ENCODE measurements at places on chromosomes 7 and 10.

GRCh38 chr7:33788531-33788930, 116.8 kb upstream of the BMPER start:
- H3K4me3 ChIP-seq = no peak overlapping the region
- H3K27me3 ChIP-seq = no peaks in the 10 kb centered on the region
- H3K4me1 ChIP-seq = no peaks in the 10 kb centered on the region
- no peak overlapping the region for H3K27ac ChIP-seq
- no peak for DNase-seq
- H3K36me3 ChIP-seq = no peaks in the 10 kb centered on the region

GRCh38 chr7:80372415-80372814, 139.4 kb downstream of the GNAT3 start:
- no peak for DNase-seq
- H3K36me3 ChIP-seq = no peaks in the 10 kb centered on the region
- H3K27ac ChIP-seq = no peak overlapping the region
- H3K4me1 ChIP-seq = peaks cover 12% of the 10 kb centered on the region
- H3K27me3 ChIP-seq = no peaks in the 10 kb centered on the region

DNA sequence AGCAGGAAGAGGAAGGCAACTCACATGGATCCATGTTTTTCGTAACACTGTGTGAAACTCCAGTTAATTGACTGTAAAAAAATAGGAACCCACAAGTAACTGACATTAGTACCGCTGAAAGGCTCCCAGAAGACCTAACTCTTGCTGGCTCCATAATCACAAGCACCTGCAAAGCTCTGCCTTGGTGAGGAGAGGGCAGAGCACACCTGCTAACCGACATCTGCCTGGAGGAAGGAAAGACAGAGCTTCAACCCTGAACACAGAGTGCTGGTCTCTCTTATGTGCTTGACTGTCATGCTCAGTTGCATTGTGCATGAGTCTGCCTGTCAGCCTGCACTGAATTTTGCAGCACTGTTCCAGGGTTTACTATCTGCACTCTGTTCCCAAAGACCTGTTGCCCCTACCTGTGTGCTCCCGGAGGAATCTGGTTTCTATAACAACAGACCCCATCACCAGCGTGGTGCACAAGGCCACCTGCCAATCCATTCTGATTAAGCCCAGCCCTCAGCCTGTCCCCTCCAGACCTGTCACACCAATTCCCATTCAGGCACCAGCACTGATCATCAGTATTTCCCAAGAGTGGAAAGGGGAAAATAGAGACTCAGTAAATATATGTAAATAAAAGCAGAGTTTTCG, 63.1 kb upstream of the ANKRD1 start:
- H3K36me3 ChIP-seq = no peaks in the 10 kb centered on the region
- no peaks in the 10 kb centered on the region for H3K4me1 ChIP-seq
- H3K27ac ChIP-seq = no peak overlapping the region

GRCh38 chr7:36312915-36313334, 76.7 kb upstream of the ANLN start:
- peaks cover 5% of the 10 kb centered on the region for H3K27me3 ChIP-seq
- H3K27ac ChIP-seq = no peak overlapping the region
- no peaks in the 10 kb centered on the region for H3K36me3 ChIP-seq
- DNase-seq = no peak
- H3K4me1 ChIP-seq = no peaks in the 10 kb centered on the region
- H3K4me3 ChIP-seq = no peak overlapping the region

GRCh38 chr10:122854648-122855047, 9.0 kb upstream of the CUZD1 start:
- peak overlapping the region; percentile 66 for H3K27ac ChIP-seq
- no peaks in the 10 kb centered on the region for H3K27me3 ChIP-seq
- H3K36me3 ChIP-seq = peaks cover 62% of the 10 kb centered on the region
- peak; percentile 50 for DNase-seq
